Fibroblast of skin of left quadriceps (primary cell): ENCODE measurements at places on chromosomes 2 and 18.

- no peak for DNase-seq
Observed at GRCh38 chr2:193693758-193694157, 1499.0 kb upstream of the TMEFF2 start.

GRCh38 chr18:10442551-10442971 lies 11.9 kb upstream of the APCDD1 start:
- DNase-seq, result no peak

- no peak for DNase-seq
Observed at GRCh38 chr2:112185131-112185530, 46.9 kb downstream of the FBLN7 start.

GRCh38 chr2:226850024-226850423 lies 14.2 kb downstream of the RHBDD1 start:
- no peak for DNase-seq

GRCh38 chr18:26813043-26813442 lies 52.5 kb downstream of the AQP4 start:
- DNase-seq, result no peak

- DNase-seq, result peak; percentile 27
Observed at GRCh38 chr18:26383454-26384270, 157.4 kb downstream of the TAF4B start.

GRCh38 chr18:78736015-78736690 lies 243.5 kb upstream of the SALL3 start:
- no peak for DNase-seq

DNA sequence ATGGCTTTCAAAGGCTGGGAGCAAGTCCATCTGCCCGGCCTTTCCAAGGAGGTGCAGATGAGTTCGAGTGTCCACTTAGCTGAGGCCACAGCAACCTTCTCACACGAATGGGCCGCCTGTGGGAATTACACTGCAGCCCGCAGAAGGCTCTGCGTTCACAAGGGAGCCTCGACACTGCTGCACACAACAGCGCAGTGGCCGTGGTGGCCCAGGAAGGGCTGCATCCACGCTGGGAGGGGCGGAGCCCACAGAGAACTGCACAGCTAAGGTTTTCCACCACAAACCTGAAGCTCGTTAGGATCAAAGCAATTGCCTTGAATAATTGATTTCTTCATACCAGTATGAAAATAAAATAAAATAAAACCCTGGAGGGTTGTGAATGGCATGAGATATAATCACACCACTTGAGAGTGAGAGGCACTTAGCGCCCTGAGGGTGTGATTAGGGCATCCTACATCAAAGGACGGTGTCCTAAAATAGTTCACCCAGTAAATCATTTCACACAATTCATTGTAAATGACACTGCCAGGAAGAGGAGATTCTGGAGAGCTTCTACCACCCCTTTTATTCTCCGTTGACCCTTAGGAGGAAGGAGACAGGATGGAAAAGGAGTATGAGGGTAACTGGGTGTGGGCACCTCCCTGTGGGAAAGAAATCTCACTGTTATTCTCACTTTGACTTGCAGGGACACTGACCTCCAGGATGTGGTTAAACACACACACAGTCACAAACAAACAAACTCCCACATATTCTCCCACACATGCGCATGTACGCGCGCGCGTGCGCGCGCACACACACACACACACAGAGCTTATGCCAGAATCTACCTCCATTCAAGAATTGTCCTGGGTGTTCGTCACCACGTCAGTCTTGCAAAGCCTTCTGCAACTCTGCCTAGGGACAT lies 256.6 kb upstream of the ID2 start:
- DNase-seq, result no peak

GRCh38 chr2:55917117-55917516 lies 6.5 kb downstream of the EFEMP1 start:
- no peak for DNase-seq

GRCh38 chr2:239621611-239622010 lies 220.8 kb upstream of the HDAC4 start:
- DNase-seq, result no peak

GRCh38 chr2:106664669-106665068 lies 177.5 kb downstream of the CD8B2 start:
- no peak for DNase-seq

DNA sequence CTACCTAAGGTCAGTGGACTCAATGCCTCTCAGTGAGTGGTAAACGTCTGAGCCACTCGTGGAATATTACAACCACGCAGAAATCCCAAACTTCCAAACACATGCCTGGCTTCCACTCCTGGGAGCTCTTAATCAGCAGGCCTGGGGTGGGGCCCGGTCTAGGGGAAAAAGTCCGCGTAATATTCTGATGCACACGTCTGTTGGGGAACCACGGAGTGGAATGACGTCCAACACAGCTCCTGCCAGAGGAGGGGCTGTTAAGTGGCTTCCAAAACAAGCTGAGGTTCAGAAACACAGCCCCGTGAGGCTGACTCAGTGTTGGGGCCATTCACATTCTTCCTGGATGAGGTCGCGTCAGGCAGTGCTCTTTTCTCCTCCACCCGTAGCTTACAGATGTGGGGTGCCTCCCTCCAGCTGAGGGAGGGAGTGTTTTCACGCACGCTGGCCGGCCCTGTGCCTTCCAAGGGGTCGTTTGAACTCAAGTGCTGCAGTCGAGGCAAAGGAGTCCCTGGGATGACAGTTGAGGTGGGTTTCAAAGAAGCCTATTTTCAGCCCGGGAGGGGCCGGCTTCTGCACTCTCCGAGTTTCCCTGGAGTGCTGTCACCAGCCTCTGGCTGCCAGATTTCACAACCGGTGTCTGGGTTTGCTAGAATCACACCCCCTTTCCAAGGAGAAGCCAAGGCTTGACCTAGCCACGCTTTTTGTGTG lies 73.1 kb downstream of the ACKR3 start:
- peak; percentile 99 for DNase-seq

- no peak for DNase-seq
Observed at GRCh38 chr2:62467475-62468321, 38.3 kb downstream of the TMEM17 start.

GRCh38 chr2:4354678-4355077 lies 651.3 kb downstream of the DCDC2C start:
- DNase-seq, result no peak

DNA sequence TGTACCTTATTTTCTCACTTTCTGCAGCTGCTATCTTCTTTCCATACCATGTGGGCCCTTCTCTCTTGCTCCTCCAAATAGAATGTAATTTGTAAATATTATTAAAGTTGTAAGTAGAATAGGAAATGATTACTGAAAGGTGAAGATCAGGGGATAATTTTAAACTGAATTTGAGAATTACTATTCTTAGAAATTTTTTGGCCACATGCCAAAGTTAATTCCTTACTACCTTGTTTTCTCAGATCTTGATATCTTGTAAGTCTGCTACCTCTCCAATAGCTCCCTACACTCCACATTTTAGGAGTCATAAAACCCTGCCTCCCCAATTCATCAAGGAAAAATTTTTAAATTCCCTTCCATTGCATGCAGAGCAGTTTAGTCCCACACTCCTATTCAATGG lies 442.7 kb downstream of the SATB2 start:
- no peak for DNase-seq
